ENCODE measurements at places on chromosomes 11 and 22.
A peak's percentile ranks its signal among the peaks of the same experiment; 100 is the strongest.

DNA sequence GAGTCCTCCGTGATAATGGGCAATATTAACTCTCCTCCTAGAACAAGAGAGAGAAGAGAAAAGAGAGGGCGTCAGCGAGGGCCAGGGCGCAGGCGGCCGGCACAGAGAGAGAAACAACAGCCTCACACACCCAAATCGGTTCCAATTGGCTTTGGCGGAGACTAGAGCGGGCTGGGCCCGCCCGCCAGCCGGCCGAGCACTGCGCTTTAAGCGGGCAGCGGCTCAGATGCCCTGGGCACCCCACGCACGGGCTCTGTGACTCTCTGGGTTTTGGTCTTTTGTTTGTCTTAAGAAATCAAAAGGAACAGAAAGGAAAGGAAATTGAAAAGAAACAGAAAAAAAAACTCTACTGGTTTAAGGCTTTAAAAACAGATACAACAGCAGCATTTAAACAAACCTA lies 17.0 kb downstream of the SLC22A12 start:
- no peak for DNase-seq

DNA sequence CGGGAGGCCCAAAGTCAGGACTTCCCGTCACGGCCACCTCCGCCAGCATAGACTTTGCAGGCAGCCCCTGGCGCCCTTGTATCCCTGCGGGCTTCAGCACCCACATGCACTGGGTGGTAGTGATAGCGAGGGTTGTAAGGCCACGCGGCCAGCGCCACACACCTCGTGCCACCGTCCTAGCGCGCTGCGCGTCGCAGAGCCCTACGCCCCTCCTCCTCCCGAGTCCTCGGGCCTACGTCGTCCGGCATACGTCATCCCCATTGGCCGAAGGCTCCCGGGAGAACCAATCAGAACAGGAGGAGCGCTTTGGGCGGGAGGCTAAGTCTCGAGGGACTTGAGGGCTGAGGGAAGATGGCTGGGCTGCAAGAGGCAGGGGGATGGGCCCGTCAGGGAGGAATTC lies 1.3 kb upstream of the BTBD18 start:
- DNase-seq, result no peak

DNA sequence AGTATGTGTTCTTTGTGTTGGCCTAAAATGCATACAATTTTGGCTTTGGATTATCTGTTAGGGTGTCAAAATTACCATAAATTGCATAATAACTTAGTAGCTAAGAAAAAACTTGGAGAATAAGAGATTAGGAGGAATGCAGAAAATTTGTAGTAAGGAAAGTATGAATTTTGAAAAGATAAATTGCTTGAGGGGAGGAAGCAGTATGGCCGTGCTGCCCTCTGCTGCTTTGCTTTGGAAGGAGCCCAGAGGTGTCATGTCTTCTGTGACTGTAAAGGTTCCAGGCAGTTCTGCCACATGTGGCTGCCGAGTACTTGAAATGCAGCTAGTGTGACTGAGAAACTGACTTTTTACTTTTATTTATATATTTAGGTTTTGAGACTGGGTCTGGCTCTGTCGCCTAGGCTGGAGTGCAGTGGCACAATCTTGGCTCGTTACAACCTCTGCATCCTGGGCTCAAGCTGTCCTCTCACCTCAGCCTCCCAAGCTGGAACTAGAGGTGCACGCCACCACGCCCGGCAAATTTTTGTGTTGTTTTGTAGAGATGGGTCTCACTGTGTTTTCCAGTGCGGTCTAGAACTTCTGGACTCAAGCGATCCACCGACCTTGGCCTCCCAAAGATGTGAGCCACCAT lies 1.8 kb downstream of the ADSL start:
- peak; percentile 55 for DNase-seq

DNA sequence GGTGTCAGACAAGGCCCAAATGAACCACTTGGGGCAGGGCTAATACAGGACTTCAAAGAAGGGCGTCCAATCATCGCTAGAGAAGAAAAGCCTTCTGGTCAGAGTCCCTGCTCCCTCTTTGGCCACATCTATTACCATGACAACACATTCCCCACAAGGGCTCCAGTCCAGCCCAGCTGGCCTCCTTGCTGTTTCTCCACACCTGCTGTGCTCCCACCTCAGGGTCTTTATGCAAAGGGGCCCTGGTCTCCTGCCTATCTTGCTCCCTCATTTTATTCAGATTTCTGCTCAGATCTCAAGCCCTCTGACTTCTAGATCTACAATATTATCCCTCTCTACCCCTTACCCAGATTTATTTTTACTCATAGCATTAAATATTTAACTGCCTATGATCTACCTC lies 58.0 kb upstream of the KIRREL3 start:
- peak; percentile 6 for DNase-seq

GRCh38 chr11:45110562-45110961 lies 35.9 kb upstream of the PRDM11 start:
- DNase-seq, result peak; percentile 79

GRCh38 chr11:72245263-72245816 lies 1.4 kb upstream of the PHOX2A start:
- no peak for DNase-seq

DNA sequence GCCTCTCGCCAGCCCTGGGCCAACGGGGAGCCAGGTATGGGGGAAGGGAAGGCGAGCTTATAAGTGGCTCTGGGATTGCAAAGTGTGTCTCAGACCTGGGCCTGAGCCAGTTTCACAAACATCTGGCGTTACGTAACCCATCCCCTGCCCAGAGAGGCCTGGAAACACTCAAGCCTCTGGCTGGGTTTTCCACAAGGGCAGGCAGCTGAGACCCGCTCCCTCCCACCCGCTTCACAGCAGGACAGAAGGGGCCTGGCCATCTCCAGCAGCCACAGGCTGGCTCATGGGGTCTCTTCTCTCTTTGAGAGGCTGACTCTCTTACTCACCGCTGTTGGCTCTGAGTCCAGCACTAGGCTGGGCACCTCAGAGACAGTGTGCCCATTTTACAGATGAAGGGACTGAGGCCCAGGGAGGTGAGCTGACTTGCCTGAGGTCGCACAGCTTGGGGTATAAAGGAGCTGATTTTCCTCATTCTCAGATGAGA lies 44.5 kb downstream of the TRIOBP start:
- peak; percentile 85 for DNase-seq

- DNase-seq, result no peak
Observed at GRCh38 chr11:10865837-10866270, 8.0 kb upstream of the ZBED5 start.

- DNase-seq, result no peak
Observed at GRCh38 chr22:17477391-17477833, 85.9 kb upstream of the SLC25A18 start.

GRCh38 chr11:69605737-69606526 lies 35.0 kb upstream of the CCND1 start:
- no peak for DNase-seq

GRCh38 chr11:61023966-61024295 lies 52.5 kb downstream of the CD6 start:
- no peak for DNase-seq

- DNase-seq, result no peak
Observed at GRCh38 chr11:33884601-33885000, 7.3 kb downstream of the LMO2 start.

GRCh38 chr11:13043912-13044628 lies 35.0 kb downstream of the RASSF10 start:
- DNase-seq, result peak; percentile 64

- DNase-seq, result no peak
Observed at GRCh38 chr11:134283461-134284230, 7.5 kb downstream of the GLB1L3 start.

DNA sequence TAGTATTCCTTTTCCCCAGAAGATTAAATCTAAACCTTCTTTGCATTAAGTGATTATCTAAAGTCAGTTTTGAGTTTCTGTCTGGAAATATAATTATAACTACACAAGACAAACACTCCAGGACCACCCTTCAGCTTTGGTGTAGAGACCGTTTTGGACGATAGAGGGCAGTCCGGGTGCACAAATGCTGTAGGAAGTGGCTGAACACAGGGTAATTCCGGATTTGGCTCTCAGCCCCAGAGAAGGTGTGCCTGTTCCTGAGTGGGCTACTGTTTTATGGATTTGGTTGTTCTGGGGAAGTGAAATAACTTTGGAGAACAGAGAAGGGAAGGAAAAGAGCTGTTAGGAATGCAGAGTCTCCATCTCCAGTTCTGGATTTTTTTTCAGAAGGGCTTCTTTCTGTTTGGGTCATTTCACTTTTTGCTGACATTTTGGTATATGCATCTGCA lies 14.8 kb downstream of the EXT2 start:
- peak; percentile 57 for DNase-seq

DNA sequence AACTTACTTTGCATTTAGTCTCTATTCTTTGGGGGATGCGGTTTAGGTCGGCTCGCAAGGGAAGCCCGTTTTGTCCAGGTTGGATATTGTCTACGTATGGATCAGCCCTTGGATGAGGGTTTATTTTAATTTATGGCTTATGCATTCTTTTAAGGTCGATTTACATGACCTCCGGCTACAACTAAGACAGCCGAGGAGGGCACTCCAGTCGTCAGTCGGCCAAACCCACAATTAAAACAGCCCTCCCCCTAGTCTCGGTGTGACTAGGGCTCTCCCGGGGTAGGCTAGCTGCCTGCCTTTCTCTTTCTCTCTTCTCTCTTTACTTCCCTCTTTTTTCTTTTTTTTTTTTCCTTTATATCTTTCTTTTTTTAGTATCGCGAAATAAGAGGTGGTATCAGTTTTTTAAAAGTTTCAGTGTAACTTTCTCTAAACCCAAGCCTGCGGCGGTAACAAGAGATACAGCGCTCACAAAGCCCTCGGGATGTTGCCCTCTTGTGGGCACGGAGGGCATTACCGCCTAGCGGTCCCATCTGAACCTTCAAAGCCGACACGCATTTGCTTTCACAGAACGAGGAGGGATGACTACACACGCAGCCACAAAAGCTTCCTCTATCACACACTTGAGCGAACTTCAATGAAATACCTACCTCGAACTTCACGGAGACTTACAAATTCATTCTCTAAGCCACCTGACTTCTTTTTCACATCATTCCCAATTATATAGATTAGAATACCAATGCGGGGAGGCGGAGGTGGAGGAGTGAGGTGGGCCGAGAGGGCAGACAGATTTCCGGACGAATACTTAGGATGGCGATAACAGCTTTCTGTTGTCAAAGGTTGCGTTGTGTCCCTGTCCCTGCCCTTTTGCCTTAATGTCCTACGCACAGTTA lies 132.3 kb upstream of the C11orf58 start:
- peak; percentile 92 for DNase-seq

- no peak for DNase-seq
Observed at GRCh38 chr22:48352086-48352911, 1475.4 kb downstream of the BRD1 start.

DNA sequence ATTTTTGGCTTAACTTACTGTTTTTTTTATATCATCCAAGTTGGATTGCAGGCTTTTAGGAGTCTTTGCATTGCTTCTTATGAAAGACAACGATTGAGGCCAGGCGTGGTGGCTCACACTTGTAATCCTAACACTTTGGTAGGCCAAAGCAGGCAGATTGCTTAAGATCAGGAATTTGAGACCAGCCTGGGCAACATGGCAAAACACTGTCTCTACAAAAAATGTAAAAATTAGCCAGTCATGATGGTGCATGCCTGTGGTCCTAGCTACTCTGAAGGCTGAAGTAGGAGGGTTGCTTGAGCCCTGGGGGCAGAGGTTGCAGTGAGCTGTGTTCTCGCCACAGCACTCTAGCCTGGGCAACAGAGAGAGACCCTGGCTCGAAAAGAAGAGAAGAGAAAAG lies 56.6 kb downstream of the BID start:
- no peak for DNase-seq

DNA sequence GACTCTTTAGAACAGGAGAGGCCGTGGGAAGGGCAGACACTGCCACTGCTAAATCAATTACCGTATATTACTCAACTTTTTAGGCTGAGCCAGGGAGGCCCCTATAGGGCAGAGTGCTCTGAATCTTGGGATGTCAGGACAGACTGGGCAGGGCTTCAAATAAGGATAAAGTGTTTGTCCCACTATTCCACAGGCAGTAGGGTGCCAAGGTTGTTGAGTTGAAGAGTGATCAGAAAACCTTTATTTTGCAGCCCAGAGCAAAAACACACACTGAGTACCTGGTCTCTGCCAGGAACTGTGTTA lies 1.6 kb upstream of the B4GAT1 start:
- no peak for DNase-seq

GRCh38 chr11:134634897-134635831 lies 223.1 kb upstream of the B3GAT1 start:
- peak; percentile 23 for DNase-seq

DNA sequence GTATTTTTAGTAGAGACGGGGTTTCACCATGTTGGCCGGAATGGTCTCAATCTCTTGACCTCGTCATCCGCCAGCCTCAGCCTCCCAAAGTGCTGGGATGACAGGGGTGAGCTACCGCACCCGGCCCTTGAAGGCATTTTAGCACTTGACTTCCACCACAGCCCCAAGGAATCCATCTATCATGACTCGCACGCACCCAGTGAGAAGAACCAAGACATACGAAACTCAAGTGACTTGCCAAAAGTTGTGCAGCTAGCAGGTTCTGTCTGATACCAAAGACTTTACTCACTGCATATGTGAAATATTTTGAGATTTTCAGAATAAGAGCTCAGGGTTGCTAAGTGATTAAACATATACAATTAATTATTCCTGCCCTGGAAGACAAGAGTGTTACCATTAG lies 21.0 kb downstream of the FLI1 start:
- no peak for DNase-seq

Data from DMS53 (cell line).